ENCODE measurements at places on chromosomes 1 and 21.

GRCh38 chr1:27356619-27357280 is 10.0 kb downstream of the MAP3K6 start:
- no peak for DNase-seq

DNA sequence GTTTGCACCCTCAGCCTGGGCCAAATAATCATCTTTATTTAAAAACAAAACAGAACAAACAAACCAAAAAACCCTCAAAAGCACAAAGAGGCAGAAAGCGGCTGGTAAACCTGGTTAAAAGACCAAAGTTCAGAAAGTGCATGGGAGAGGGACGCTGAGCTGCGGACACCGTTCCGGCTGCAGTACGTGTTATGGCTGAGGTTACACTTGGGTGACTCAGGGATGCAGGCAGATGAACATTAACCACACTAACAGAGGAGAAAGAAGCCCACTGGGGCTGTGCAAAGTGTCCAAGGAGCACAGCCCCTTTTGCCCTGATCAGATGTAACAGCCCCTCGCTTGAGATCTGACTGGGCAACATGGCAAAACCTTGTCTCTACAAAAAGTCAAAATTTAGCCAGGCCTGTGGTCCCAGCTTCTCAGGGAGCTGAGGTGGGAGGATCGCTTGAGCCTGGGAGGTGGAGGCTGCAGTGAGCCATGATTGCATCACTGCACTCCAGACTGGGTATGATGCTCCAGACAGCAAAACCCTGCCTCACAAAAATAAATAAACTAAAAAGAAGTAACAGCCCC is 28.3 kb downstream of the GPR157 start:
- no peak for DNase-seq

DNA sequence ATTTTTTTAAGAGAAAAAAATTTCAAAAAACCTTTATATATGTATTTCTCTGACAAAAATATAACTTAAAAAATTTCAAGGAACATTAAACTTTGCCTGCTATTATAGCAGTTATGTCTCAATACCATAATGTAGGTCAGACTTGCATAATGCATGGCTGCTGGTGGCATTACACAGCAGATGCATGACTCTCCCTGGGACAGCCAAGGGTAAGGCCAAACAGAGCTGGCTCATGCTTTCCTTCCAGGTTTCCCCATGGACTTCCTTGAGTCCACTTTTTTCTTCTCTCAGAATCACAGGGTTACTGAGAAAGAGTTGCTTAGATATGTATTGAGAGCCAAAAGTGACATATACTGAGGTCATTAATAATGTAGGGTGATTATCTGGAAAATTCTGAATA is 43.7 kb downstream of the RHOU start:
- DNase-seq: no peak

DNA sequence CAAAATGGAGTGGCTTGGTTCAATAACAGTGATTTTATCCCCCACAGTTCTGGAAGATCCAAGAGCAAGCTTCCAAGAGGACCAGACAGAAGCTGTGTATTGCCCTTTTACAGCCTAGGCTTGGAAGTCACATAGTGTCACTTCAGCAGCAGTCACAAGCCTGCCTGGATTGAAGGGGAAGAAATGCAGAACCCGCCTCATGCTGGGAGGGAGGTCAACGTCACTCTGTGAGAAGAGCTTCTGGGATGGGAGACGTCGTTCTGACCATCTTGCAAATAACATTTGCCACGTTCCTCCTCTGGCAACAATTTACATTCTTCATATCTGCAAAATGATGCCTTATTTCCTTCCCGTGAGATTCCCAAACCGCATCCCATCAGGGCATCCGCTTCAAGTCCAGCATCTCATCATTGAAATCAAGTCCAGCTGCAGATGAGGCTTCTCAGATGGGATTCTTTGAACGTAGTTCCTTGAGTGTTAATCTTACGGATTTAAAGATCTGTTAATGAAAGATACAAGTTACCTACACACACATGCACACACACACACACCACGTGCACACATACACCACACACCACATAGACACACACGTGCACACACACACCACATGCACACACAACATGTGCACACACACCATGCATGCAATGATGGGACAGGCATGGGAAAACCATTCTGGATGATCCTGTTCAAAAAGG is 23.9 kb upstream of the KIF1B start:
- no peak for DNase-seq

DNA sequence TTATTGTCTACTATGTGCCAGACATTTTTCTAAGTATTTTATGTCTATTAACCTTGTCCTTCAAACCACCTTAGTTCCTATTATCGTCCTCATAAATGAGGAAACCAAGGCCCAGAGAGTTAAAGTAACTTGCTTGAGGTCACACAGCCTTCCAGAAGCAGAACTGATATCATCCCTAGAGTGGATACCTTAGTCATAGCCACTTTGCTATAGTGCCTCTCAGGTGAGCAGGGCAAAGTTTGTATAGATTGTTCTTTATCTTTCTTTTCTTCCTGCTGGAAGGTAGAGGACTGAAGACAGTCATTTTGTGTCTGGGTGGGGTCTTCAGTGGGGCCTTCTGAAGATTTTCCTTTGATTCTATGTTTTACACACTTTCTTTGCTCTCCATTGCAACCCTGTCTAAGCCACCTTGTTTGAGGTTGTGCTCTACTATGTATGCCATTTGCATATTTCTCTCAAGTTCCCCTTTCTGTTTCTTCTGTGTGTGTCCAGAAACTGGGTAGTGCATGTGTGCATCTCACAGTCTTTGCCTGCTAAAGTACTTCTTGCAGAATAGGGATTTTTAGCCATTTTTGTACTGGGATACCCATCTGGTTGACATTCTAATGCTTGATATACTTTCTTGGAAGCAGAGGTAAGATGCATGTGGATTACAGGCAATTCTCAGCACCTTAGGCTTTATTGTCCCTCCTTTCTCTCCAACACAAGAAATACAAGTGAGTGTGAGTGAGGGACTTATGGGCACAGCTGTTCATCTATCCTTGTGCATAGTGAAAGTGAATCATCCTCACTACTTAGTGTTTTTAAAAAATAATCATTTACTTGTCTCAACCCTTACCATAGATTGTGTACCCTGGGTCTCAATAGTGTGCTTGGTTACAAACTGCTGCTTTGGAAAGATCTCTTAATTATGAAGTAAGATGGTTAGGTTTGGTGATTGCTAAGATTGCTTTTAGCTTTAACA is 207.6 kb upstream of the HMCN1 start:
- no peak for DNase-seq

DNA sequence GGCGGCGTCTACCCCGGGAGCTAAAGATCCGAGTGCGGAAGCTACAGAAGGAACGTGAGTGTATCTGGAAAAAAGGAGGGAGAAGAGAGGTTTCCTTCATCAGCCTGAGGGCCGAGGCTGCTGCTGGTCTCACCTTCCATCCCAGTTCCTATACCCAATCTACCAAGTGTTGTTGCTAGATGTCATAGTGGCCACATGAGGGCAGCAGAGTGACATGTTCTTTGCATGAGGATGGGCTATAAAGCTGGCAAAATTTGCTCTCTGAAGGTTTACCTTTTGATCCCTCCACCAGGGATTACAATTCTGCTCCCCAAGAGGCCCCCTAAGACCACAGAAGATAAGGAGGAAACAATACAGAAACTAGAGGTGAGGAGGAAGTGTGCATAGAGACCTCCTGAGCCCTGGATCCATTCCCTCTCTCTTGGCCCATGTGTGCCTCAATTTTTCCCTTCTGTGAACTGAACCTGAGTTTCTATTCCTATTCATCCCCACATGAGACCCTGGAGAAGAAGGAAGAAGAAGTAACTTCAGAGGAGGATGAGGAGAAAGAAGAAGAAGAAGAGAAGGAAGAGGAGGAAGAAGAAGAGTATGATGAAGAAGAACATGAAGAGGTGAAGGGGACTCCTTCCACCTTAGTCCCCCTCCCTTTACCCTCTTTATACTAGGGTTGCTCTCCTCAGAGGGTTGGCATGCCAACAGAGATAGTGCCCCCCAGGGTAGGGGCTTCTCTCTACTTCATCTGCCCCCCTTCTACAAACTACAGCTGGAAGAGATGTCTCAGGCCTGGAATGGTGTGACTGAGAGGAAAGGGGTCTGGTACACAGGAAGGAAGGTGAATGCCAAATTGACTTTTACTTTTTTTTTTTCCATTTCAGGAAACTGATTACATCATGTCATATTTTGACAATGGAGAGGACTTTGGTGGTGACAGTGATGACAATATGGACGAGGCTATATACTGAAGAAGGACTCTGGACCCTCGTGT is 13.3 kb downstream of the POLR3GL start:
- peak; percentile 92 for DNase-seq

- DNase-seq: no peak
Measured at GRCh38 chr1:11794446-11795237, 11.1 kb downstream of the MTHFR start.

- DNase-seq: no peak
Measured at GRCh38 chr1:40096646-40096976, 441 bp downstream of the PPT1 start.

- peak; percentile 59 for DNase-seq
Measured at GRCh38 chr21:25862596-25862995, 127.8 kb downstream of the GABPA start.

- peak; percentile 60 for DNase-seq
Measured at GRCh38 chr21:43775795-43776430, at the start of gene CSTB. Gene CSTB (minus strand): TSS chr21:43776308. CDS start chr21:43776269, 39 bp downstream.

DNA sequence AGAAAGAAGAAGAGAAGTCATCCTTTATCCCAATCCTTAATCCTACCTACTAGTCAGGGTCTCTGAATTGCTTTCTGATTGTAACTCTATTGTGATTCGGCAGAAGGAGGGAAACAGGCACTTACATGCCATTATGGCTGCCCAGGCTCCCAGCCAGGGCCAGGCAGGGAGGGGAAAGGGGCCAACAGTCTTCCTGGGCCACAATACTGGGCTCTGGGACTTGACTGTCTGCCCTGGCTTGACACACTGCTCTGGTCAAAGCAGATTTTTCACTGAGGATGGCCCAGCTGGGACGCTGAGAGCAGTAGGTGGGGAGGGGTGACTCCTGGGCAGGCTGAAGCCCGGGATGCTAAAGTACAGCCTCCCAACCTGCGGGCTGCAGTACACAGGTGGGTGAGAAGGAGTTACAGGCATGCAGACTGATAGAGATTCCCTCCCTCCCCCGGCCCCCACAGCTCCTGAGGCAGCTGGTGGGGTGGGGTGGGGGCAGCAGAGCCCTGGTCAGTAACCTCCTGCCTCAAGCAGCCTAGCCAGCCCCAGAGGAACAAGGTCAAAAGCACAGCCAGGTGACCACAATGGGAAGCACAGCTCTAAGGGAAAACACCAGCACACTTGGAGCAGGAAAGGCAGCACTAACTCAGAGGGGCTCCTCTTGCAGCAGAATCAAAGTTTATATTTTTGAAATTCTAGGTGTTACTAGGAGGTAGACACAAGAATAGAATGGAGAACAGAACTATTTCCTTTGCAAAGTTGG is 25.3 kb downstream of the KCND3 start:
- DNase-seq: no peak

DNA sequence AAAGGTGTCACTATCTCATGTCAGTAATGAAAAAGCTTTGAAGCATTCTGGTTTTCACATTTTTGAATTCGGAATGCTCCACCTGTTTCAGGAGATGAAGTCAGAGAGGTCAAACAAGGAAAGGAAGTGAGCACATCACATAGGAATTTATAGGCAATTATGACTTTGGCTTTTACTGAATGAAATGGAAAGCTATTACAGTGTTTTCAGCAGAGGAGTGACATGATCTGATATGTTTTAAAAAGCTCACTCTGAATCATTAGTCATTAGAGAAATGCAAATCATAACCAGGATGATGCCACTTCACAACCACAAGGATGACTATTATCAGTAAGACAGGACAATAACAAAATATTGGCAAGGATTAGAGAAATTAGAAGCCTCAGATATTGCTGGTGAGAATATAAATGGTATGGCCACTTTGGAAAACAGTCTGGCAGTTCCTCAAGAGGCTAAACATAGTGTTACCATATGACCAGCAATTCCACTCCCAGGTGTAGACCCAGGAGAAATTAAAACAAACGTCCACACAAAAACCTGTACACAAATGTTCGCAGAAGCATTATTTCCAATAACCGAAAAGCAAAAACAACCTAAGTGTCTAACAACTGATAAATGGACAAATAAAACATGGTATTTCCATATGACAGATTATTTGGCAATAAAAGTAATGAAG is 7.5 kb downstream of the TAF1A start:
- DNase-seq: peak; percentile 10

- DNase-seq: no peak
Measured at GRCh38 chr1:36831186-36831810, 203.0 kb downstream of the GRIK3 start.

DNA sequence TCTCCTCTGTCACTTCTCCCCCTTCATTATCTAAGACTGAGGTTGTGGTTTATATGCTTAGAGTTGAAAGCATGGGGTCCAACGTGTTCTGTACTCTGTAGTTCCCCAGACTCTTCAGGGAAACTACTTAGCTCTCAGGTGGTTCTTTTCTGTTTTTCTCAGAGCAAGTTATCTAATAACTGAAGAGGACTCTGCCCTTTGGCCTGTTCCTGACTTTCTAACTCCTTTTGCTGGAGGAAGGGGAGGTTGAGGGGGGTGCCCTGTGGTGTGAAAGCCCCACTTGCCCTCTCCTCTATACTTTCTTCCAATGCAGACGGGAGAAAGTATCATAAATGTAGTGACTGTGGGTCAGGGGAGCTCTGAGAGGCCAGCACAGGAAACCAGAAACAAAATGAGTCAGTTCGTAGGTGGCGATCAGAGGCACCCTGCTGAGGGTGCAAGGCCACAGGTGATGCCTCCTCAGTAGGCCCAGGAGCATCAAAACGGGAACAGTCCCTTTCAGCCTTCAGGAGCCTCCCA is 5.0 kb downstream of the SLC25A44 start:
- no peak for DNase-seq

DNA sequence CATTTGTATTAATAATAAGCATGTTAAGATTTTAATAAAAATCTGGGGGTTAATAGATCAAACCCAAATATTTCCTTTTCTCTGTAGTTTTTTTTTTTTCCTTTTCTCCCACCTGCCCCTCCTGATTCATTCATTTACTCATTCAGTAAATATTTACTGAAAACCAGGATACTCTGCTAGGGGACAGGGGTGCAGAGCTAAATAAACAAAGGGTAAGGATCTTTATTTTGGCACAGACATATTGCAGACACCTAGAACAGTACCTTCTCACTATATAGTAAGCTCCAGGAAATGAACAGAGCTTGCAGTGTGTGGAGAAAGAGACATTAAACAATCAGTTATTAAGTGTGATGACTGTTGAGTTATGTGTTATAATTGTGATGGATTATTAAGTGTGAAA is 60.9 kb downstream of the AK5 start:
- no peak for DNase-seq

- no peak for DNase-seq
Measured at GRCh38 chr1:179101566-179101965, 19.7 kb downstream of the TOR3A start.

GRCh38 chr1:23807453-23807852 is 6.9 kb upstream of the GALE start:
- no peak for DNase-seq

Measured in fibroblast of pulmonary artery (primary cell).